ENCODE measurements at places on chromosomes 6 and 20.

- DNase-seq: no peak
Measured at GRCh38 chr20:48197066-48197465, 411.8 kb upstream of the SULF2 start.

DNA sequence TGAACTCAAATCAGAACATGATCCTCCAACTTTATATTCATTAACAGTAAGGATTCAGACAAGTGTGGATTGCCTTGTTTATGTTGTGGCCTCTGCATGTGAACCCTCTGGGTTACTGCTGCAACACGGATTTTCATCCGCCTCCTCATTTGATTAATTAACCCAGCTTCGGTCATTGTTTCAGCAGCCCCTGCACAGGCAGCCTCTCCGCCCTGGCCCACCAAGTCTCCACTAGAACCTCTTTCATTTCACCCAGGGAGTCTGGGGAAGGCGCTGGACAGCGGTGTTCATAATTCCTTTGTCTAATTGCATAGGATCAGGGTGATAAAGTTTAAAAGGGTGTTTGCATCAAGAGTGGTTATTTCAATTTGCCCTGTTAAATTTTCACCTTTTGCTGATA lies 15.7 kb downstream of the NKX2-2 start:
- DNase-seq: no peak

DNA sequence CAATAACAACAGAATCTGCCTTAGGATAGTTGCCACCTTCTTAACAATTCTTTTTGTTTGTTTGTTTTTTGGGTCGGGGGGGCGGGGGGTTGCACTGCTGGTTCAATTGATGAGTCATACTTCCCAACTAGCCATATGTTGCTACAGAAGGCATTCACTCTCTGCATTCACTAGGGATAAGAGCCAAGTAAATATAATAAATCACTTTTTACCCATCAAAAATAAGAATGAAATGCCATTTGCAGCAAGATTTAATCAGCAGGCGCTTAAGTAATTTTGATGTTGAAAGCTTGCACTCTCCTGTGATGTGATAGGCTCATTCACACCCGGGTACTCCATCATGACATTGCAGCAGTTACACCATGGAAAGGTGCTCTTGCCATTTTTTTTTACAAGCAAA lies 209.8 kb downstream of the HIVEP2 start:
- DNase-seq: no peak

DNA sequence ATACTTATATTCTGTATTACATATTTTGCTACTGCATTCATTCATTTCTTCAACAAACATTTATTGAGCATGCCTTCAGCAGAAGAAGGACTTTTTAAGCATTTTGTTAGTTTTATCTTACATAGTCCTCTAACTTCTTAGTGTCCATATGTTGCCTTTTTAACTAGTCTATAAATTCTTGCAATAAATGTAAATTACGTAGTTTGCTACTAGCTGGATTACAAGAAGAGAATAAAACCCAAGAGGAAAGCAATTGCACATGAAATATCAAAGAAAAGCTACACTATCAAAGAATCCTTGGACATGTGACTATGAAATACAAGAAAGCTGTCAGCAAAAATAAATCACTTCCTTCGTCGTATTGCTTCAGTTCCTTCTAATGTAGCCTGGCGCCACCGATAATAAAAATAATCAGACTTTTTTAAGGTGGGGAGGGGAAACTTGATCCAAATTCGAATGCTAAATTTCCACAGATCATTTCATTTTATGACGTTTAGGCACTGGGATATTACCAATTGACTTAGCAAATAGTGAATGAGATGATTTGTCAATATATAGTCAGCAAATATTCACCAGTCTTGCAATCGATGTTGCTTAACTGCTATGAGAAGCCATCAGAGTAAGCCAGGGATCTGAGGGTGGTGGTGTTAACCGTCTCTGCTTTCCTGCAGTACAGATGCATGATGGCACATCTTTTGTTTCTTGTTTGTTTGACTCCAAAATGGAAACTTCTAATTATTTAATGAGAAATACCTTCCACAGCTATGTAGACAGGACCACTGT lies 258.7 kb upstream of the EXOC2 start:
- DNase-seq: no peak
